ENCODE measurements at places on chromosomes 3 and 15.

DNA sequence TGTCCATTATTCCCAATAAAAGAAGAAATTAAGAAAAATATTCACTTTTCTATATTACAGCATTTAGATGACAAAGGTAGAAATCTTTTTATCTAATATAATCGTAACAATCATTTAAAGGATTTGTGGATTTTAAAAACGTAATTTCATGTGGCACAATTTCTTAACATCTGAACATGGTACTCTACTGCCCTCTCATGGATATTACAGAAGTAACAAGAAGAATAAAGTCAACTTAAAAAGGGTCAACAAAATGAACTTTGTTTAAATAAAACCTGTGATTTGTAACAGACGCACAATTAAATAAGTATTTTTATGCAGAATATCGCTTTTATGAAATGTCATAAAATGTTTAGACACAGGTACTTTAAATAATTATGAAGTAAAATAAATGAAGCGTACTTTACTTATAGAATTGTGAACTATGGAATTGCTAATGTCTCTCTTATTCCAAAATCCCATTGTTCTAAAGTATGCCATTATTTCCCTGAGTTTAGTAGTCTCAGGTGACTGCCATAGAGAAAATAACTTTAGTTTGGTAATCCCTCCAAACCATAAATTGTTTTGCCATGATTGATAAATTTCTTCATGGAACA lies 366.8 kb upstream of the ZNF385D start:
- peak; percentile 29 for DNase-seq

GRCh38 chr3:45666757-45667431 lies 22.3 kb upstream of the SACM1L start:
- peak; percentile 54 for DNase-seq

DNA sequence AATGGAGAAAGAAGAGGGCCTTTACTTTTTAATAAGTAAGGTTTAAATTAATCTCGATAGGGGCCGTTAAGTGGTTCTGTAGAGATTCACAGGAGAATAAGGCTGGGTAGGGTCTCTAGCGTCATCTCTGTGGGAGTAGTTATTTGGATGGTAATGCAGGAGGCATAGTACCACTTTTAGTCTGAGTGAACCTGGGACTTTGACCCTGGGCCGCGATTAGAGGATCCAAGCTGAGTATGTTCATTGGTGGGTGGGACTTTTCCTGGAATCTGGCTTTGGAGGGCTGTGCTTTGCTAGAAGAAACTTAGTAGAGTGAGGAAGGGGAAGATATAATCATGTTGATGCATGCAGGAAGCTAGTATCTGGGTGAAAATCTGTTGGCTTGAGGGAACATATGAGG lies 4.0 kb downstream of the LPP start:
- no peak for DNase-seq

GRCh38 chr3:125261031-125261430 lies 48.5 kb upstream of the SLC12A8 start:
- DNase-seq = no peak

DNA sequence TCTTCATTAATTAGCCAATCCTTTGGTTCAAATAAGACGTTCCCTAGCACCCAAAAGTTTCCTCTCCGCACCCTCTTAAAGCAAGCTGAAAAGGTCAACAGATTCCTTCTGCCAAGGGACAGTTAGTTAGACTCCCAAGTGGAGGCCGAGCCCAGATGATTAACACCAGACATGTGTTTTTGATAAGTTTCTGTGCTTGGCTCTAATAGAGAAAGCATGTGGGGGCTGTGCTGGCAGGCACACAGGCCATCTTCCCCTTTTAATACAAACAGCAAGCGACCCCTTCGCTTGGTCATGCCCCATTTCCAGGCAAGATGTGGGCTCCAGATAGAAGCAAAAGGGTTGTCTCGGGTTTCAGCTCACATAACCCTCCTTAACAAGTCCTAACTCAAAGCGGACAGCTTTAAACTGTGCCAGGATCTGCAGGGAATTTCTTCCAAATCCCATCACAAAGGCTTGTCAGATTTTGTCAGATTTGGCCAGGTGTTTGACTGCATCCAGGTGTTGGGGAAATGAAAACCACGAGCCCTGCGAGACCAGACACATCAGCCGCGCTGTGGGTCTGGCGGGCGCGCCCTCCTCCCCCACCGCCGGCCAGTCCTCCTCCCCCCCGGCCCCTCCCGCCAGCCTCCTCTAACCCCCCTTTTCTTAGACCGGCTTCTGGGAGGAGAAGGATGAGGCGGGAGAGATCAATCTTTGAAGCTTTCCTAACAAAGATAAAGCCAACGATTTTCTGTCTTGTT lies 3.3 kb downstream of the HES1 start:
- no peak for DNase-seq

- no peak for DNase-seq
These were observed 777 bp upstream of the SLC51A start for GRCh38 chr3:196215493-196216020.

- DNase-seq = no peak
These were observed 136.9 kb upstream of the TOPAZ1 start for GRCh38 chr3:44104668-44105321.
